ENCODE measurements at places on chromosomes 16 and 17.

- peak; percentile 55 for DNase-seq
Observed at GRCh38 chr17:38550661-38551060, 55.1 kb downstream of the SRCIN1 start.

- DNase-seq = peak; percentile 77
Observed at GRCh38 chr17:18319604-18320256, 4.6 kb downstream of the SMCR8 start.

DNA sequence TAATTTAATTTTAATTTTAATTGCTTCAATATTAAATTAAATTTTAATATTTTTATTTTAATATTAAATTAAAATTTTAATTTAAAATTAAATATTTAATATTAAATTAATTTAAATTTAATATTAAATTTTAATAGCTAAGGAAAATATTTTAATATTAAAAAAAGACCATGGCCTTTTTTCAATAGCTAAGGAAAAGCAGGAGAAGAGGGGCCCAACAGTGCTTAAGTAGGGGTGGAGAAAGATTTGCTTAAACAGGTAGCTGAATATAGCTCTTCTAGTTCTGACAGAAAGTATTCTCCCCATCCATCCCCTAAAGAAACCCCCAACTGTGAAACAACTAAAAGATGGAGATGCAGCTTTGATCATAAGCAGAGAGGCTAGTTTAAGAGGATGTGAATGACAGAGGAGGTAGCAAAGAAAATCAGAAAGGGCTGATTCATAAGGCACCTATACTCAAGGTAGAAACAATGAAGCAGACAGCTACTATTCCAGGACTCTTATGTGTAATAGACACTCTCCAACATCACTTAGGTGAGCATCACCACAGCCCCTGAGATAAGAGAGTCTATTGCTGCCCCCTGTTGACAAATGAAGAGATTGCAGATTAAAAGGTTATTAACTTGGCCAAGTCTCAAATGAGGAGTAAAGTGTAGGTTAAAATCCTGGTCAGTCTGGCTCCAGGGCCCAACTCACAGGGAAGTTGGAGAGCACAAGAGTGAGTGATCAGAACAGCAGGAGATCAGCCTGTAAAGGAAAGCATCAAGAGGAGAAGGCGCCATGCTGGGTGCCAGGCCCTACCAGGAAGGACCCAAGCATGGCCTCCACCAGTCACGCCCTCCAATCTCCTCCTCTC lies 7.8 kb upstream of the RNASEK start:
- DNase-seq = peak; percentile 52

GRCh38 chr17:35683591-35683990 lies 47.8 kb upstream of the RASL10B start:
- DNase-seq = no peak

DNA sequence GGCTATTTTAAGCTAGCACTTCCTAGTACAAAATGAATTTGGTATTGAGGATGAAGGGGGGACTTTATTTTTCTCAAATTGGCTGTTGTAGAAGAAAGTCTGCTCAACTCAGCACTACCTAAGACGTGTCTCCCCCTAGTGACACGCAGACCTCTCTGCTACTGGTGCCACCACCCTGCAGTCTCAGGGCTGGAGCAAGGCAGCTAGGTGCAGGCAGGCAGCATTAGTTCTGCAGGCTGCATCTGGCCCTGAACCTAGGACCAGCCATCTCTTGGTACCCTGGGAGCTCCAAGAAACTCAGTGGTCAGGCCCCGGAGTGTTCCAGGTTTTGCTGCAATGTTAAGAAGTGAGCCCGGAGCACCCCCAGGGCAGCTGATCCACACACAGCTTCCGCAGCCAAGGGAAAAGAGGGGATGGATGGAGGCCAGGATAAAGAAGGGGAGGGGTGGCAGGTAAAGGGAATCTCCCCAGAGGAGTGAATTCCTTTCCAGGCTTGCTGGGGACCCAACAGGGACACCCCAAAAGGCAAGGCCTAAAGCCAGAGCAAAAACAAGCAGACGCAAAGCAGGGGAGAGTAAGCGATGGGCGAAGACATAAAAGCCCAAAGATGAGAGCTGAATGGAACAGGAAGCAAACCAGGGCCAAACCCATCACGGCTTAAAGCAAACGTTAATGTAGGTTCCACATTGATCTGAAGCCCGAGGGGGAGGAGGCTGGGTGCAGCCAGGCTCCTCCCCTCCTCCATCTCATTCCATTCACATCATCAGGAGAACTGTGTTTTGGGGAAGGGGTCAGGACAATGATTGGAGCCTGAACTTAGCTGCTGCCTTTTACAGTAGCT lies 200.5 kb downstream of the ZFHX3 start:
- DNase-seq = peak; percentile 30

- DNase-seq = no peak
Observed at GRCh38 chr16:67969254-67970039, 1.0 kb upstream of the SLC12A4 start.

GRCh38 chr17:7280519-7281073 lies 922 bp upstream of the SLC2A4 start:
- DNase-seq = peak; percentile 68

DNA sequence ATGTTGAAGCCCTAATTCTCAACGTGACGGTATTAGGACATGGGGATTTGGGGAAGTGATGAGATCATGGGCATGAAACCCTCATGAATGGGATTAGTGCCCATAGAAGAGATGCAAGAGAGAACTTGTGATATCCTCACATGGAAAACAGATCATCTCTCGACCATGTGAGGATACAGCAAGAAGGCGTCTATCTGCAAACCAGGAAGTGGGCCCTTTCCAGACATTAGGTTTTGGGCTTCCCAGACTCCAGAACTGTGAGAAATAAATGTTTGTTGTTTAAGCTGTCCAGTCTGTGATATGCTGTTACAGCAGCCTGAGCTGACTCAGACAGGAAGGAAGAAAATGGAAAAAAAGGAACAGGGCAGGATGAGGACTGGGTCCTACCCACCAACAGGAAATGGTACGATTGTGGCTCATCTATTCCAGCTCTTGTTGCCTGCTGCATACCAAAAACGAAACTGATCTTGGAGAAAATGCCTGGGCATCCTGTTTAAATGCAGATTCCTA lies 21.9 kb upstream of the SSTR2 start:
- DNase-seq = peak; percentile 40

- DNase-seq = no peak
Observed at GRCh38 chr17:27878776-27879562, 14.2 kb downstream of the LYRM9 start.

GRCh38 chr16:11642765-11643116 lies 25.5 kb upstream of the SNN start:
- no peak for DNase-seq

DNA sequence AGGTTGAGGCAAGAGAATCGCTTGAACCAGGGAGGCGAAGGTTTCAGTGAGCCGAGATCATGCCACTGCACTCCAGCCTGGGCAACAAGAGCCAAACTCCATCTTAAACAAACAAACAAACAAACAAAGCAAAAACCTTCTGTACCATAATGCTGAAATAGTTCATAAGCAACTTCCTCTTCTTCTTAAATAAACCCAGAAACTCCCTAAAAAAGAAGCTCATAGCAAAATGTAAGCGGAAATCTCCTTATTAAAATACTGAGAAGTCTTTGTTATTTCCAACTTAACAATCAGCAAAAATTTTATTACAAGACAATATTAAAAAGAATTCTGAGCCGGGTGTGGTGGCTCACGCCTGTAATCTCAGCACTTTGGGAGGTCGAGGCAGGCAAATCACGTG lies 82.8 kb downstream of the FBXL20 start:
- DNase-seq = no peak

DNA sequence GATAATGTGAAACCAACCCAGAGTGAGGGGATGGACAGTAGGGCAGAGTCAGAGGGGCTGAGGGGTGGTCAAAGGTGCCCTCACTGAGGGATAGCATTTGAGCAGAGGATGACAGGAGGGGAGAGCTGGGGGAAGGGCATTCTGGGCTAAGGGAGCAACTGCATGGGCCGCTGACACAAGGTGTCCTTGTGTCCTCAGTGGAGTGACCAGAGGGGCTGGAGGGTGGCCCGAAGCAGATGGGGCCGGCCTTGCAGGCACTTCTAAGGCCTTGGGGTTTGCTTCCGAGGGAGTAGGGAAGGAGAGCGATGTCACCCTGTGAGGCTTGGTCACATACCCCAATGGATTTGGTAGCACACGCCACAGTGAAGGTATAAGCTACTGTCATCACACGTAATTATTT lies 10.0 kb downstream of the NUBP1 start:
- DNase-seq = no peak

DNA sequence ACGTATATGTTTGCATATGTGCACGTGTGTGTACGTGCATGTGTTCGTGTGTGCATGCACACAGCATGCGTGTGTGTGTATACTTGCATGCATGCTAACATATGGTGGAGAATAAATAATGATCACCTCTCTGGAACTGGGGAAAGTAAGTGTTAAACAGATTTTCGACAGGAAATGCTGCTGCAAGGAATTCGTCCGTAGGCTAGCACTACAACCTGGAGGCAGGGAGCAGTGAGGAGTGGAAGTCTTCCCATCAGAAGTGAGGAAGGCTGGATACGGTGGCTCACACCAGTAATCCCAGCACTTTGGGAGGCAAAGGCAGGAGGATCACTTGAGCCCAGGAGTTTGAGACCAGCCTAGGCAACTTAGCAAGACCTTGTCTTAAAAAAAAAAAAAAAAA lies 4.8 kb upstream of the CSNK1D start:
- no peak for DNase-seq

DNA sequence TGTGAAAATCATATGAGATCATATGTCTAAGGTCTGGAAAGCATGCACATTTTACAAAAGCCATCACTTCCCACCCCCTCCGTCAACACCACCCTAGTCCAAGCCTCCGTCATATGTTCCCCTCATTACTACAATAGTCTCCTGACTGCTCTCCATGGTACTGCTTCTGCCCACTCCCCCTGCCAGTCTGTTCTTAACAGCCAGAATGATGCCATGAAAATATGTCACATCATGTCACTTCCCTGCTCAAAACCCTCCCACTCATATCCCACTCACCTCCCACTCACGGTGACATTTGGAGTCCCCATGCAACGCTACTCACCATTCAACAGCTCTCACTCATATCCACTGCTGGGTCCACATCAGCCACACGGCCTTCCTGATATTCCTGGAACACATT lies 432.3 kb downstream of the XYLT1 start:
- no peak for DNase-seq

- DNase-seq = no peak
Observed at GRCh38 chr16:50947826-50948225, 203.2 kb downstream of the SALL1 start.

- DNase-seq = peak; percentile 76
Observed at GRCh38 chr17:61128661-61129115, 271.0 kb upstream of the TBX2 start.

DNA sequence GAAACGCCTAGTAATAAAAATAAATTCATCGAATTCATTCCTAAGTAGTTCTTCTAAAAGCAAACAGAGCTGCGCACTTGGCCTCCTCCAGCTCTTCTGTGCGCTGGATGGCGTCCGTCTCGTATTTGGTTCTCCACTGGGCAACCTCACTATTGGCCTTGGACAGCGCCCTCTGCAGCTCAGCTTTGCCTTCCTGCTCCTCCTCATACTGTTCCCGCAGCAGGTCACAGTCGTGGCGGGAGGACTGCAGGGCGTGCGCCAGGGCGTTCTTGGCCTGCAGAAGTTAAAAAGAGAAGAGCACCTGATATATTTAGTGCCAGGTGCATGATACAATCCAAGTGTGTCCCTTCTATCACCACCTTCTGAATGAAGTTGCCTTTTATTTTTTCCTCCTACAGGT lies 21.8 kb downstream of the MYH3 start:
- DNase-seq = no peak

DNA sequence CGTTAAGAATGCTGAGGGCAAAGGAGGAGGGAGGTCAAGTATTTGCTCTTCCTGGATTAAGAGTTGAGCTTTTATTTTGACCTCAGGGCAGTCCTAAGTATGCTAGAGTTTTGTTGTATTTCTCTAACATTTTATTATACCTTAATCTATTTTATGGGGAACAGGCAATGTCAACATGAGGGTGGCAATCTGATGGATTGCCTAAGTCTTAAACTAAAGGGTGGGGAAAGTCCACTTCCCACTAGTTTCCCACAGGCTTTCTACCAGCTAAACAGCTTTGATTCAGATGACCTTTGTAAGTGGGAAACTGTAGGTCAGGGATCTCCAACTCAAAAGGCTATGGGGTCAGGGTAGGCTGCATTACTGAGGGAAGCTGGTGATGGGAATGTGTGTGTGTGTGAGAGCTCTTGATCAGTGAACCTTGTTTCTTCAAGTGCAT lies 24.9 kb downstream of the HSD17B2 start:
- no peak for DNase-seq

DNA sequence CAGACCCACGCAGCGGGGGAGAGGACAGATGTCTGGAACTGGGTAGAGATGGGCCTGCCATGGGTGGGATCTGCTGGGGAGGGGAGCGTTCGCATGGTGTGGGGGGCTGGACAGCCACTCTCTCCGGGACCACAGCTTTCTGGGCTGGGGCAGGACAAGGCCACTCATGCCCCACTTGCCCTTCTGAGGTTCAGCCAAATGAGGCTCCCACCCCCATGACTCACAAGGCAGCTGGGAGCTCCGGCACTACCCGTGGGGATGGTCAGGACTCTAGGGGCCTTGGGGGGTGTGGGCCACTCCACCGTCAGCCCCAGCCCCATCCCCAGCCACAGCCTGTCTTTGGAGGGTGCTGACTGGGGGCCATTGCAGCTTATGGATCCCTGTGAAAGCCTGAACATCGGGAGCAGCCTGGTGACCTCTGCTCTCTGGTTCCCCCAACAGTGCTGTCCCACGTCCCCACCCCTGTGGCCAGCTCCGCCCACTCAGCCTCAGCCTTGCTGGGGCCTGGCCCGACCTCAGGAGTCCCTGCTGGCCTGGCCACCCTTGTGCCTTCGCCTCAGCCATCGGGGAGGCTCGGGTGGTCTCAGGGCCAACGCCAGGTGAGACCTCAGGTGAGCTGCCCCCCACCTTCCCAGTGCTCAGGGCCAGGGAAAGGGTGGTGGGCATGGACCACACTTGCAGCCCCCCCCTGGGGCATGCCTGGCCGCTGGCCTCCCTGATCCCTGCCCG lies 4.7 kb upstream of the CDH15 start:
- DNase-seq = no peak

DNA sequence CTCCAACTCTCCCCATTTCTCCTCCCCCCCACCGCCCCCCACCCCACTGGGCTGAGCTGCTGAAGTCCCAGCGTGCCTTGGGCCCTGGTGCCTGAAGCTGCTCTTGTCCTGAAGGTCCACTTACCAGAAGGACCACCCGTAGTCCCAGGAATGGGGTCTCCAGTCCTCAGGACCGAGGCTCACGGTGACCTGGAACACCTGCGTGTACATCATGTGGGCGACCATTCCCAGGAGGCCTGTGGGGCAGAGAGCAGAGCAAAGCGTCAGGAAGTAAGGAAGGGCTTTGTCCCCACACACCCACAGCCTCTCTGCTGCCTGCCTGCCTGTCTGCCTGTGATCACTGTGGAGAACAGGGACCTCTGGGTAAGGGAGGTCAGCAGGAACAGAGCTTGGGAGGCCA lies 218.7 kb downstream of the GSG1L start:
- DNase-seq = no peak

GRCh38 chr16:19439483-19439882 lies 21.8 kb downstream of the TMC5 start:
- DNase-seq = no peak

DNA sequence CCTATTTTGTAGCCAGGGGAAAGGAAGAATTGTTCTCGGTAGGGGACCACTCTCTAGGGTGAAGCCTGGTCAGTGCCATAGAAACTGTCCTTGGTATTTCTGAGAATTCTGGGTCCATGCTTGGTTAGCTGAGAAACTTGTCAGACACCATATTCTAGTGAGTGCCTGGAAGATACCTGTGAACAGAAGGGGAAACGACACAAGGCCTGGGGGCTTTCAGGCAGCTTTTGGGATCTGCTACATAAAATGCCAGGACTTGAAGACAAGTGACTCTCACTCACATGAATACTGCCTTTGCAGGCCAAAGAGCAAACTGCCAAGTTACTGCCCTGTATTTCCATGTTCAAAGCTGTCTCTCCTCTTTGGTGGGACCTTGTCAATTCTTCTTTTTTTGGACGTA lies 18.3 kb downstream of the ODF4 start:
- no peak for DNase-seq

Measured in AG10803 (cell line).